Placental pericyte (primary cell): ENCODE measurements at places on chromosomes 6 and 20. TPM values are rescaled to one million over a fixed set of nuclear protein-coding genes. Genes with fewer than 3 reads are reported as not detected.

The IMPG1 gene
- total RNA-seq: not detected in 2 replicates

The FAXC gene
- 0.14 TPM in 1 of 2 replicates, not detected in the other for total RNA-seq

The NRSN1 gene
- not detected in 2 replicates for total RNA-seq

The TCF19 gene
- 0.66 and 57.8 TPM in 2 replicates for total RNA-seq

The ZSWIM3 gene
- 3.9 and 5.2 TPM in 2 replicates for total RNA-seq

The NXT1 gene
- 17.5 and 32.6 TPM in 2 replicates for total RNA-seq

The SCRT2 gene
- total RNA-seq: not detected in 2 replicates

The SLC25A27 gene
- 1.1 and 4.0 TPM in 2 replicates for total RNA-seq

The PRL gene
- total RNA-seq: not detected in 2 replicates

The GSTA2 gene
- not detected in 2 replicates for total RNA-seq

The SNRNP48 gene
- total RNA-seq: 6.1 and 13.5 TPM in 2 replicates

The TMEM170B gene
- total RNA-seq: 1.1 and 3.1 TPM in 2 replicates

The ADTRP gene
- total RNA-seq: 2.4 and 2.8 TPM in 2 replicates

The TCF21 gene
- total RNA-seq: 1.7 and 10.3 TPM in 2 replicates

The FAM162B gene
- 25.5 TPM in 1 of 2 replicates, not detected in the other for total RNA-seq

The LGSN gene
- 0.22 TPM in 1 of 2 replicates, not detected in the other for total RNA-seq

The BHLHE23 gene
- total RNA-seq: not detected in 2 replicates

The C2 gene
- total RNA-seq: 0.29 and 14.2 TPM in 2 replicates

The RIPOR3 gene
- 33.3 and 40.7 TPM in 2 replicates for total RNA-seq

The BPIFB2 gene
- total RNA-seq: not detected in 2 replicates

The FOXC1 gene
- 0.22 and 1.0 TPM in 2 replicates for total RNA-seq

The DLL1 gene
- total RNA-seq: 0.22 and 0.86 TPM in 2 replicates

The WASF1 gene
- total RNA-seq: 10.0 and 13.1 TPM in 2 replicates

The TSHZ2 gene
- under 0.01 and 1.3 TPM in 2 replicates for total RNA-seq

The HSPA1A gene
- 81.4 and 101 TPM in 2 replicates for total RNA-seq

The NKX2-2 gene
- not detected in 2 replicates for total RNA-seq

The SNRPB gene
- total RNA-seq: 117 and 242 TPM in 2 replicates

The FOXA2 gene
- under 0.01 and 5.0 TPM in 2 replicates for total RNA-seq

The NKX2-4 gene
- not detected in 2 replicates for total RNA-seq

The GPR6 gene
- not detected in 2 replicates for total RNA-seq

The DEFB124 gene
- not detected in 2 replicates for total RNA-seq

The MYH7B gene
- under 0.01 TPM in 1 of 2 replicates, not detected in the other for total RNA-seq

The RING1 gene
- total RNA-seq: 20.8 and 39.2 TPM in 2 replicates

The RHAG gene
- total RNA-seq: not detected in 2 replicates

The CDYL gene
- 84.6 and 123 TPM in 2 replicates for total RNA-seq
